NCI-H2171 treated with DMSO at 0.1 percent for 48 hours (cell line): ENCODE measurements at places on chromosomes 7 and 10.

DNA sequence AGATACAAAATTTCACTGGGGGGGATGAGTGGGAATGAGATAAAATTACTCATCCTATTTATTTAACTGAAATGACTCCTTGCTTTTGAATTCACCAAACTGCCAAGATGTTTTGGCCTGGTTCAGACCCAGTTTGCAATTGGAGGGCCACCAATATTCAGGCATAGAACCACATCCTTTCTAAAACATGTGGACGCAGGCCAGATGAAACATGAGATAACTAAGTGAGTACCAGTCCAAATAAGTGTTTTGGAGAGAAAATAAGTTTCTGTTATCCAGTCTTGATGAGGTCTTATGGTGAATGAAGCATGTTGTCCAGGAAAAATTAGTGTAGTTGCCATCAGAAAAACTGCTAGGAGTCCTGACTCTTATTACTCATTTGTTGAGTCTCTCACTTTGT, 36.3 kb upstream of the PDK4 start:
- no peak for DNase-seq

DNA sequence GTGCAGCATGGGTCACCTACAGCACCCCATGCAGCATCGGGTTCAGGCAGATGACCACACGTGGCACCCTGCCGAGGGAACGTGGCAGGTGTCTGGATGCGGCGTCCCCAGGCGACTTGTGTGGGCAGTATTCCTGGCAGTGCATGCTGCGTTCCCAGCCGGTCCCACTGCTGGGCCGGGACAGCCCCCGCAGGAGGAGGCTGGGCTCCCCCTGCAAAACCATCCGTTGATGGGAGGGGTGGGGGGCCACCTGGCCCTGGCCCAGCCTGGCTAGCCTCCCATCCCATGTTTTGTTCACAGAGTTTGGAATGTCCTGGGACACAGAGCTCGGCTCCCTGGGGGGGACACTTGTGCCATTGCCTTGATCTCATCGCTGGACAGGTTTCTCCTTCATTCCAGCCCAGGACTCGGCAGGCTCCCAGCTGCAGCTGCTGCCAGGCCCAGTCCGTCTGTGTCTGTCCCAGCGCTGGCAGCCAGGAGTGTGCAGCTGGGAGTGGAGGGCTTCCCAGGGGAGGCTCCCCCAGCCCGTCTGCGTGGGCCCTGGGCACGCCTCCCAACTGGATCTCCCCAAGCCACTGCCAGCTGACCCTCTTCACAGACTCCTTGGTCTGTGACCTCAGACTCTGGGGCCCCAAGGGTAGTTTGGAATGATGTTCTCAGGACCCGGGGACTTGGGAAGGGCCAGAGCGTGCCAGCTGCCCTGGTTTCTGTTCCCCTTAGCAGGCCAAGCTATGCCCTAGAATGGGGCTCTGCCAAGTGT, 32.6 kb downstream of the TMEM270 start:
- peak; percentile 62 for DNase-seq

GRCh38 chr10:48771234-48771633, 86.6 kb downstream of the WDFY4 start:
- no peak for DNase-seq

- peak; percentile 67 for DNase-seq
Measured at GRCh38 chr7:142632271-142633134, 116.8 kb upstream of the PRSS1 start.

DNA sequence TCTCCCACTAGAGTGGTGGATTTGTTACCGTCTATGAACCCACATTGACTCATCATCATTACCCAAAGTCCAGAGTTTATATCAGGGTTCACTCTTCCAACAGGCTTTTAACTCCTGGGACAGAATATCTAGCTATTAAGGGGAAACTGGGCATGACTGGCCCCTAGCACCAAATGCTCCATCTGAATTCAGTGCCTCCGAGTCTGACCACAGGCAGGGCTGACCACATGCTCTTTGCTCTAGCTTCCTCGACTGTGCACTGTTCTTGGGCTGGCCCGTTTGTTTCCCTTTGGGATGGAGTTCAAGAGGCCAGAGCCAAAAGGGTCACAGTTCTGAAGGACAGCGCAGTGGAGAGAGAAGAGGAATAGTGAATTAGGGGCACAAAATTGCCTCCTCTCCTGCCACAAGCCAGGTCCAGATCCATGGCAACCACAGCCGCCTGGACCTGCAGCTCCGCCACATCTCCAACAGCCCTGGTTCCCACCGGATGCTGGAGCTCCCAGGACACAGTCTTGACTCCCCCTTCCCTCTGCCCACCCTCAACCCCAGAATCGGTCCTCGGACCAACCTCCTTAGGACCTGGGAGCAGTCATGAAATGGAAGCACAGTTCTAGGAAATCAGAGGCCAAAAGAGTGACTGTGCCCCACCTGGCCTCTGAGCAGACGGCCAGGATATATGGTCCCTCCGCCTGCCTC, 16.2 kb downstream of the CAMK2G start:
- DNase-seq: no peak

- DNase-seq: no peak
Measured at GRCh38 chr7:82029236-82029913, 259.5 kb upstream of the HGF start.

DNA sequence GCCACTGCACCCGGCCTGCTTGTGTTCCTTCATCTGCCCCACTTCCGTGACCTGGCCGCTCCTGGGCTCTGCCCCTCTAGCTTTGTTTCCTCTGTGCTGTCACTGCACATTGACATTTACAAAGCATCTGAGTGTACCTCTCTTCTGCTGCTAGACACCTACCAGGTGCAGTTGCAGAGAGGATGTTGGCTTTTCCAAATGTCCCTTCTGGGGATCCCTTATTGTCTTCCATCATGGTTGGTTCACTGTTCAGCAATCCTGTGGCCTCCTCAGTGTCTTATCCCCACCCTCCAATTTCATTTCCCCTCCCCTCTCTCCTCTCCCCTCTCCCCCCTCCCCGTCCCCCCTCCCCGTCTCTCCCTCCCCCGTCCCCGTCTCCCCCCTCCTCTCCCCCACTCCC, 13.8 kb downstream of the VWA2 start:
- DNase-seq: no peak

GRCh38 chr10:18647151-18647550, 4.2 kb downstream of the NSUN6 start:
- no peak for DNase-seq

GRCh38 chr10:71048971-71049615, 160.7 kb upstream of the PCBD1 start:
- DNase-seq: no peak

GRCh38 chr10:16527452-16527851, 5.8 kb upstream of the C1QL3 start:
- no peak for DNase-seq
